ENCODE measurements at places on chromosomes 7 and 10.

- peaks cover 8% of the 10 kb centered on the region for H3K4me1 ChIP-seq
- no peak overlapping the region for H3K27ac ChIP-seq
- no peak overlapping the region for H3K4me3 ChIP-seq
- H3K36me3 ChIP-seq, result no peaks in the 10 kb centered on the region
Observed at GRCh38 chr10:133139551-133140065, 20.4 kb upstream of the KNDC1 start.

DNA sequence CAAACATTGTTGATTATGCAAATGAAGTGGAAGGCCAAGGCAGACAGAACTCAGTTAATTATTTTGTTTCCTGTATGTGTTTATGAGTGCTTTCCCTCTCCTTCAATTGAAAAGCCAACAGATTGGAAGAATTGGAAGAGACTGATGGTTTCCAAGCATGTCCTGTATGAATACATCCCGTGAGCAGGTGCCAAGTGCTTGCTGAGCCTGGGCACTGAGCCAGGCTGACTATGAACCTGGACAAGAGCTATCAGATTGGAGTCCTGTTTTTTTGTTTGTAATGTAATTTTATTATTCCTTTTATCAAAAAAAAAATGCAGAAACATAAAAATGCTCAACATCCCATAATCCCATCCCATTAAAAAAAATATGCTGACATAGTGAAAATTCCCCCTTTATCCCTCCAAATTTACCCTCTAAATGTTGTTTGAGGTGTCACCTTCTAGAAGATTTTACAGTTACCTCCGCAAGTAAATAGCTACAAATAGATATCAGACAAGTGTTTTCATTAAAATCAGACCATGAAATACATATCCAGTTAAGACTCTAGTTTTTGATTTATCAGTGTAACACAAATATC is 449.5 kb downstream of the GRID1 start:
- H3K4me1 ChIP-seq, result no peaks in the 10 kb centered on the region
- no peaks in the 10 kb centered on the region for H3K36me3 ChIP-seq
- H3K27ac ChIP-seq, result no peak overlapping the region
- no peak for DNase-seq
- H3K27me3 ChIP-seq, result no peaks in the 10 kb centered on the region
- H3K4me3 ChIP-seq, result no peak overlapping the region

GRCh38 chr7:3991731-3992231 is 690.3 kb upstream of the FOXK1 start:
- H3K4me1 ChIP-seq, result no peaks in the 10 kb centered on the region
- H3K4me3 ChIP-seq, result no peak overlapping the region
- no peak overlapping the region for H3K27ac ChIP-seq

GRCh38 chr7:105672801-105673200 is 91.5 kb upstream of the EFCAB10 start:
- no peak overlapping the region for H3K27ac ChIP-seq
- no peaks in the 10 kb centered on the region for H3K4me1 ChIP-seq
- H3K36me3 ChIP-seq, result no peaks in the 10 kb centered on the region
- no peak for DNase-seq

DNA sequence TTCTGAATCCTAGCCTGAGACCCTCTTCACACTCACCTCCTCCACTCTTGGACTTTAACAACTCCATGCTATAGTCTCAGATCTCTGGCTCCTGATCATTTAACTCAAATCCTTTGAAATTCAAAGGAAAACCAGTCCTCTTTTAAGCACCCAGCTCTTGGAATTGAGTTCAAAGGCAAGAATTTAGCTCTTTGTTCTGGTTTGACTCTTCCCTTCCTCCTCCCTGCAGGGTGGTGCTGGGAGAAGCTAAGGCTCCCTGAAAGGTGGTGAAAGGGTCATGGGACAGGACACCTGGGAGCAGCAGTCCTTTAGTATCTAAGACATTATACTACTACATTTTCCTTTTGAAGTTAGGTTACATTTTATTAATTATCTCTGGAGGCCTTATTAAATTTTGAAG is 259.4 kb downstream of the CCSER2 start:
- no peaks in the 10 kb centered on the region for H3K36me3 ChIP-seq
- no peaks in the 10 kb centered on the region for H3K4me1 ChIP-seq
- no peak for DNase-seq
- no peak overlapping the region for H3K4me3 ChIP-seq
- H3K27ac ChIP-seq, result no peak overlapping the region

DNA sequence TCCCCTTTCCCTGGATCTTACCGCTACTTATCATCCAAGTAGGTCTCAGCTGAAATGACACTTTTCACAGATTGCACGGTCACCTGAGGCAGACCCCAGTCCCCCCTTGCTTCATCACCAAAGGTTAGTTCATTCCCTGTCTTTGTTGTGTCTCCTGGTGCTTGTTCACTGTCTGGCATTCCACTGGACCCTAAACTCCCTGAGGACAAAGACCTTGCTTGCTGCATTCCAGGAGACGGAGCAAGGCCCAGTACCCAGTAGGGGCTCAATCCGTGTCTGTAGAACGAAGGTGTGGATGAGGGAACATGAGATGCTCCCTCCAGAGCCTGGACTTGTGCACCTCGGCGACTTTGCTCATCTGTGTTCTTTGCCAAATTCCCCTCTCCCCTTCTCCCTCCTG is 160.0 kb downstream of the RAB11FIP2 start:
- no peak overlapping the region for H3K27ac ChIP-seq
- no peaks in the 10 kb centered on the region for H3K36me3 ChIP-seq
- DNase-seq, result no peak
- no peak overlapping the region for H3K4me3 ChIP-seq

DNA sequence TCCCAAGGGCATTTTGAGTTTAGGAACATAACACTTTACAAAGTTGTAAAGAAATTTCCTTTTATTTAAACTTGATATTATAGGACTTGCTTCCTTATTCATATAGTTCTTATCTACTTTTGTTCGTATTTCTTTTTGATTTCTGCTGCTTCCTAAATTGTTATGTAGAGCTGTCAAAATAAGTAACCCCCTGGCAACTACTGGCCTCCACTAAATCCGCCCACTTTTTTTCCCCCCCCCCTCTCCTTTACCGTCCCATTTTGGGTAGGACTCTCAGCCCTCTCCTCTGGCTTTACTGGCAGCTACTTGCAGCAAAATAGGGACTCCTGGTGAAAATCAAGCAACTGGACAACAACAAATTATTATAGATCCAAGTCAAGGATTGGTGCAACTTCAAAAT is 1.1 kb downstream of the SP4 start:
- H3K4me3 ChIP-seq, result peak overlapping the region; percentile 96
- H3K27ac ChIP-seq, result no peak overlapping the region
- DNase-seq, result no peak
- peaks cover 36% of the 10 kb centered on the region for H3K4me1 ChIP-seq
- H3K36me3 ChIP-seq, result no peaks in the 10 kb centered on the region

DNA sequence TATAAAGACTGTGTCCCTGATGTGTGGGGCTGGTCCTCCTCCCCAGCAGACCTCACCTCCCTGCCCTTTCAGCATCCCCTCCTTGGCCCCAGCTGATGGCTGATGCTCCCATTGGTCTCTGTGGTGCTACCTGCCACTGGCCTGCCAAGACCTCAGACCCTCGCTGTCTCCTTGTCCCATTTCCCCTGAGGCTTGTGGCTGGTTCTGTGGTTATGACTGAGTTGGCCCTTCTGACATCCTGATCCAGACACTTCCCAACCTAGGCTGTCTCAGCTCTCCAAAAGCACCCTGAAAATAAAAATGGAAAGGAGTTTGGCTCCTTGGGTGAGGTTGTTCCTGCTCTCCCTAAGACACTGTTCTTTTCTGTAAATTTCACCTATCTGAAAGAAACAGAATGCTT is 214.2 kb downstream of the RPS24 start:
- no peaks in the 10 kb centered on the region for H3K27me3 ChIP-seq
- H3K36me3 ChIP-seq, result peaks cover 27% of the 10 kb centered on the region
- H3K4me1 ChIP-seq, result peaks cover 35% of the 10 kb centered on the region
- H3K4me3 ChIP-seq, result peak overlapping the region; percentile 58

GRCh38 chr10:93436591-93437085 is 45.5 kb downstream of the MYOF start:
- H3K27ac ChIP-seq, result peak overlapping the region; percentile 97
- peaks cover 53% of the 10 kb centered on the region for H3K36me3 ChIP-seq
- H3K4me3 ChIP-seq, result peak overlapping the region; percentile 77
- DNase-seq, result peak; percentile 98

GRCh38 chr7:81236560-81236959 is 317.7 kb upstream of the SEMA3C start:
- H3K27me3 ChIP-seq, result no peaks in the 10 kb centered on the region
- H3K36me3 ChIP-seq, result no peaks in the 10 kb centered on the region
- peaks cover 6% of the 10 kb centered on the region for H3K4me1 ChIP-seq
- DNase-seq, result no peak
- no peak overlapping the region for H3K27ac ChIP-seq

DNA sequence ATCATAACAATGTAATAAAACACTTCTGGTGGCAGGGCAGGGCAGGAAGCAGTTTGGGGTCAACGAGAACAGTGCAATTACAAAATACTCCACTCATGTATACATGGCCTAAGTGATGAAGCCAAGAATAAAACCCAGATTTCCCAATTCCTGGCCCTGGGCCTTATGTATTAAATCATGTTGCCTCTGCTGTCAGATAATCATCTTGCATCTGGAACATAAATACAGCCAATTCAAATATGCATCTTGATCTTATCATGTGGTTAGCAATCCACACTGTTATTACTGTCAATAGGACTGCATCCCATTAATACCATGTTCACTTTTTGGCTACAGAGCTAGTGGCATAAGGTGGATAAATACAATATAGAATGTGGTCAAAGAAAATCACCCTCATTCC is 186.5 kb upstream of the SLC25A13 start:
- no peaks in the 10 kb centered on the region for H3K36me3 ChIP-seq
- no peaks in the 10 kb centered on the region for H3K4me1 ChIP-seq
- no peaks in the 10 kb centered on the region for H3K27me3 ChIP-seq
- no peak overlapping the region for H3K27ac ChIP-seq

DNA sequence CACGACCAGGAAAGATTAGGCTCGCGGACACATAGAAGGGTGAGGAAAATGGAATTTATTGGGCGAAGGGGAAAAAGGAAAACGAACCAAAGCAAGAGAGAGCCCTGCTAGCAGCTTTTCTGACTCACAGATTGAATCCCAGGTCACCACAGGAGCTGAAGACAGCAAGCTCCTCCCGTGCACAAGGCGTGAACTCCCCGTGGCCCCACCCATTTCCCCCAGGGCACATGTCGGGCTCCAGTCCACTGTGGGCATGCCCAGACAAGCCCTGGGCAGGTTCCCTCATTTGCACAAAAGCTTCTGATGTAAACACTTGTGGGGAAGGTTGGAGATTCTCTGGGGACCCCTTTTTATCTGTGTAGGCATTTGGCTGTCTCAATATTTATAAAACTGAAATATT is 582.4 kb downstream of the SUGCT start:
- peak overlapping the region; percentile 64 for H3K27ac ChIP-seq
- H3K4me1 ChIP-seq, result peaks cover 73% of the 10 kb centered on the region
- no peak overlapping the region for H3K4me3 ChIP-seq
- H3K27me3 ChIP-seq, result no peaks in the 10 kb centered on the region
- DNase-seq, result no peak
- peaks cover 7% of the 10 kb centered on the region for H3K36me3 ChIP-seq

DNA sequence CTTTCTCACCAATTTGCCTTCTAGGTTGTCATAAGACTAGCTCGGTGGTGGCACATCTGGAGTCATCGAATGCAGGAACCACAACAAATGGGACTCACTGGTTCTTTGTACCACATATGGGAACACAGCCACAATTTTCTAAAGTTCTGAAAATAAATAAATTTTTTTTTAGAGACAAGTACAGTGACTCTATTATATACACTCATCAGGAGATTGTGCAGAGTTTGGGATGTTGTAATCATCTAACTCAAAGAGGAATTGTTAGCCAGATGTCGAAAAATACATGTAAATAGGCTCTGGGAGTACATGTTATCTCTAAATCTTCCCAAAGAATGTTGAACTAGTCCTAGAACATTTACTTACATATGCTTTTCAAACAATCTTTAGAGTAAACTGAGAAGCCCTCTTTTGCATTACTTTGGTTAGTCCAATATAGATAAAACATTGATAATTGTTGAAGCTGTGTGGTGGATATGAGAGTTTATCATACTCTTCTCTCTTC is 19.6 kb upstream of the SEPTIN7 start:
- DNase-seq, result no peak
- no peaks in the 10 kb centered on the region for H3K27me3 ChIP-seq
- no peaks in the 10 kb centered on the region for H3K4me1 ChIP-seq
- H3K27ac ChIP-seq, result no peak overlapping the region
- no peaks in the 10 kb centered on the region for H3K36me3 ChIP-seq

GRCh38 chr7:7772397-7772821 is 54.0 kb upstream of the RPA3 start:
- peaks cover 31% of the 10 kb centered on the region for H3K4me1 ChIP-seq
- peak overlapping the region; percentile 77 for H3K4me3 ChIP-seq
- no peak for DNase-seq
- no peaks in the 10 kb centered on the region for H3K27me3 ChIP-seq
- H3K36me3 ChIP-seq, result no peaks in the 10 kb centered on the region

- no peak for DNase-seq
- H3K27ac ChIP-seq, result no peak overlapping the region
- H3K27me3 ChIP-seq, result no peaks in the 10 kb centered on the region
- H3K4me1 ChIP-seq, result no peaks in the 10 kb centered on the region
- H3K4me3 ChIP-seq, result no peak overlapping the region
Observed at GRCh38 chr10:19623321-19623720, 192.9 kb upstream of the PLXDC2 start.

- no peaks in the 10 kb centered on the region for H3K4me1 ChIP-seq
- no peaks in the 10 kb centered on the region for H3K36me3 ChIP-seq
- H3K4me3 ChIP-seq, result no peak overlapping the region
- peak; percentile 5 for DNase-seq
- no peaks in the 10 kb centered on the region for H3K27me3 ChIP-seq
Observed at GRCh38 chr10:116444527-116445142, 17.0 kb downstream of the PNLIPRP3 start.

DNA sequence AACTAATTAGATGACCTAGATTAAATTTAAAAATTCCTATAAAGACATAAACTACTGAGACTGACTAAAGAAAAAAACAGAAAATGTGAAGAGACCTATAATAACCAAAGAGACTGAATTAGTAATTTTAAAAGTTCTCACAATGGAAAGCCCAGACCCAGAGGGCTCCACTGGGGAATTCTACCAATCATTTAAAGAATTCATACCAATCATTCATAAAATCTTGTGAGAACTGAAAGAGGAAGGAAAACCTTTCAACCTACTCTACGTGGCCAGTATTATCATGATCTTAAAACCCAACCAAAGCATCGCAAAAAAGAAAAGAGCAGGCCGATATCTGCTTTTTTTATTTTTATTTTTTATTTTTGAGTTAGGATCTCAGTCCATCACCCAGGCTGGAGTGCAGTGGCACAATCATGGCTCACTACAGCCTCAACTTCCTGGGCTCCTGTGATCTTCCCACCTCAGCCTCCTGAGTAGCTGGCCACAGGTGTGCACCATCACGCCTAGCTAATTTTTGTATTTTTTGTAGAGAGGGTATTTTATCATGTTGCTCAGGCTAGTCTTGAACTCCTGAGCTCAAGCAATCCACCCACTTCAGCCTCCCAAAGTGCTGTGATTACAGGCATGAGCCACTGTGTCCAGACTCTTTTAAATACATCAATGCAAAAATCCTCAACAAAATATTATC is 48.6 kb downstream of the DGKI start:
- H3K36me3 ChIP-seq, result peaks cover 16% of the 10 kb centered on the region
- H3K27me3 ChIP-seq, result no peaks in the 10 kb centered on the region
- H3K4me1 ChIP-seq, result peaks cover 19% of the 10 kb centered on the region

All from HFFc6 (cell line).